Large intestine (tissue), 12 donors: ENCODE measurements at places on chromosomes 1 and 21.

DNA sequence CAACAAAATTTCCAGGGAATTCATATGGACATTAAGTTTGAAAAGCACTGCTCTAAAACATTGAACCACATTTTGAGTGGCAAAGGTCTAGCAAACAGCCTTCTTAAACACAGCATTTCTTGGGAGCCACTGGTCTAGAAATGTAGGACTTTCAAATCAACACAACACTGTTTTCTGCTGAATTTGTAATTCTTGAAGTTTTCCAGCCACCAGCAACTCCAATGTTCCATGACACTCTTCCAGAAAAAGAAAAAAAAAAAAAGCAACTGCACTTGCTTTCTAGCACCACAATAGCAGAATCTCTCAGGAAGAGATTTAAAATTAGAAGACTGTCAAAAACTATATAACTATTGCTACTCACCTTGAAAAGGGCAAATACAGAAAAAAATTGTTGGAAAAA is 4.5 kb downstream of the SYDE2 start:
- no peaks in the 10 kb centered on the region for H3K4me1 ChIP-seq
- no peak overlapping the region for H3K27ac ChIP-seq
- H3K4me3 ChIP-seq: no peak overlapping the region
- H3K36me3 ChIP-seq: no peaks in the 10 kb centered on the region

DNA sequence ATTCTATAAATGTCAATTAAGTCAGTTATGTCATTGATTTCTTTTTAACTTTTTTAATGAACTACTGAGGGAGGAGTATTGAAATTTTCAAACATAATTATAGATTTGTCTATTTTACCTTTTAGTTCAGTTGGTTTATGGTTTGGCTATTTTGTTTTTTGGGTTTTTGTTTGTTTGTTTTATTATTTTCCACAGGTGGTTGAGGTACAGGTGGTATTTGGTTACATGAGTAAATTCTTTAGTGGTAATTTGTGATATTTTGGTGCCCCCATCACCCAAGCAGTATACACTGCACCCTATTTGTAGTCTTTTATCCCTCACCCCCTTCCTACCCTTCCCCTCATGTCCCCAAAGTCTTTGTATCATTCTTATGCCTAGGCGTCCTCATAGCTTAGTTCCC is 9.5 kb downstream of the TDRD5 start:
- H3K4me1 ChIP-seq: no peaks in the 10 kb centered on the region
- H3K36me3 ChIP-seq: no peaks in the 10 kb centered on the region
- no peaks in the 10 kb centered on the region for H3K27me3 ChIP-seq
- no peak overlapping the region for H3K27ac ChIP-seq
- no peak for DNase-seq

- H3K27me3 ChIP-seq: no peaks in the 10 kb centered on the region
- no peak for DNase-seq
- no peak overlapping the region for H3K27ac ChIP-seq
- peaks cover 26% of the 10 kb centered on the region for H3K4me1 ChIP-seq
- no peak overlapping the region for H3K4me3 ChIP-seq
Measured at GRCh38 chr1:1330366-1331067, 563 bp upstream of the TAS1R3 start.

DNA sequence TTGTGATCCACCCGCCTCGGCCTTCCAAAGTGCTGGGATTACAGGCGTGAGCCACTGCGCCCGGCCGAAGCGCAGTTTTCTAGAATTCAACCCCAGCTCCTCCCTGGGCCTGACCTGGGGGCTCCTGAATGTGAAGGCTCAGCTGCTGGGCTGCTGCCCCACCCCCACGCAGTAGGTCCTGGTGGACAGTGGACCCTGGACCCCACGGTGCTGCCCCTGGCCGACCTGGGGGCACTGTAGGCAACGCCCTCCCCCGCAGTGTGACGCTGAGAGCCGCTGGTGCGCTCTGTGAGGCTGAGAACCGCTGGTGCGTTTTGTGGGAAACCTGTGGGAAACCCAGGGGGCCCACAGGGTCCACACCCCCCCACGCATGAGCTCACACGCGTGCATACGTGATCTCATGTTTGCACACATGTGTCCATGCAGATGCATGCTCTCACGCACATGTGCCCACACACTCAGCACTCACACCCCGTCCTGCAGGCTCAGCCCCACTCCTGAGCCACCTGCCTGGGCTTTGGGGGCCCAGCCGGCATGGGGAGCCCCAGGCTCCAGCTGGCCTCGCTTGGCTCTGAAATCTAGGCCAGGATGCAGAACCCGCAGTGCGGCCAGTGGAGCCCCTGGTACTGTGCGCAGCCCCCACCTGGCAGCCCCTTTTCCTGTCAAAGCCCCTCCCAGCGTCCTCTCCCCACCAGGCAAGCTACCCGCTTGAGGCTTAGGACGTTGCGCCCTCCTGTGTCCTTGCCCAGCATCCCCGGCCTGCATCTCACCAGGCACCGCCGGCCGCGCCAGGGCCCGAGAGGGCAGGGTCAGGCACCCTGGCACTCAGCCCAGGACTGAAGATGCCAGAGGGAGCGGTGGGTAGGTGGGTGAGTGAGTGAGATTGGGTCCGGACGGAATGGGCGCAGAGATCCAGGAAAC is 67.7 kb downstream of the COL18A1 start:
- H3K36me3 ChIP-seq: no peaks in the 10 kb centered on the region
- H3K27ac ChIP-seq: no peak overlapping the region
- H3K27me3 ChIP-seq: no peaks in the 10 kb centered on the region
- DNase-seq: no peak
- no peak overlapping the region for H3K4me3 ChIP-seq

DNA sequence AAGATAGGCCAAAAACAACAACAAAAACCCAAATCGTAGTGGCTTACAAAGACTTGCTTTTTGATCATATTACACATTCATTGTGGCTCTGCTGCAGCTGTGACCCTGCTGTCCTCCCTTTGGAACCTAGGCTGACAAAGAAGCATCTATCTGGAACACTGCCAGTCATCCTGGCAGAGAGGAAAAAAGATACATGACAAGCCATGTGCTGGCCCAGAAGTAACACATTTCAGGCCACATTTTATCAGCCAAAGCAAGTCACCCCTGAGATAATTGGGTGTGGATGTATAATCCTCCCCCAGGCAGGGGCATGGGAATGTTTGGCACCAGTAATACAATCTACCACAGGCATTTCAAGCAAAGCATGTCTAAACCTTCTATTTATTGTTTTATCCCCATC is 37.2 kb upstream of the AGO1 start:
- H3K4me1 ChIP-seq: peaks cover 2% of the 10 kb centered on the region
- H3K36me3 ChIP-seq: peaks cover 36% of the 10 kb centered on the region
- H3K4me3 ChIP-seq: no peak overlapping the region
- DNase-seq: no peak
- H3K27me3 ChIP-seq: no peaks in the 10 kb centered on the region

GRCh38 chr1:17521946-17522612 is 17.4 kb upstream of the ARHGEF10L start:
- no peaks in the 10 kb centered on the region for H3K36me3 ChIP-seq
- no peak overlapping the region for H3K4me3 ChIP-seq
- no peak overlapping the region for H3K27ac ChIP-seq
- peaks cover 13% of the 10 kb centered on the region for H3K4me1 ChIP-seq

- no peaks in the 10 kb centered on the region for H3K4me1 ChIP-seq
- DNase-seq: no peak
- H3K27ac ChIP-seq: no peak overlapping the region
- no peaks in the 10 kb centered on the region for H3K36me3 ChIP-seq
- no peaks in the 10 kb centered on the region for H3K27me3 ChIP-seq
- H3K4me3 ChIP-seq: no peak overlapping the region
Measured at GRCh38 chr1:244792188-244792850, 43.1 kb upstream of the COX20 start.

- no peaks in the 10 kb centered on the region for H3K4me1 ChIP-seq
- H3K4me3 ChIP-seq: no peak overlapping the region
- H3K27ac ChIP-seq: no peak overlapping the region
- peak; percentile 20 for DNase-seq
- no peaks in the 10 kb centered on the region for H3K27me3 ChIP-seq
Measured at GRCh38 chr1:221435504-221435904, 306.4 kb downstream of the DUSP10 start.

DNA sequence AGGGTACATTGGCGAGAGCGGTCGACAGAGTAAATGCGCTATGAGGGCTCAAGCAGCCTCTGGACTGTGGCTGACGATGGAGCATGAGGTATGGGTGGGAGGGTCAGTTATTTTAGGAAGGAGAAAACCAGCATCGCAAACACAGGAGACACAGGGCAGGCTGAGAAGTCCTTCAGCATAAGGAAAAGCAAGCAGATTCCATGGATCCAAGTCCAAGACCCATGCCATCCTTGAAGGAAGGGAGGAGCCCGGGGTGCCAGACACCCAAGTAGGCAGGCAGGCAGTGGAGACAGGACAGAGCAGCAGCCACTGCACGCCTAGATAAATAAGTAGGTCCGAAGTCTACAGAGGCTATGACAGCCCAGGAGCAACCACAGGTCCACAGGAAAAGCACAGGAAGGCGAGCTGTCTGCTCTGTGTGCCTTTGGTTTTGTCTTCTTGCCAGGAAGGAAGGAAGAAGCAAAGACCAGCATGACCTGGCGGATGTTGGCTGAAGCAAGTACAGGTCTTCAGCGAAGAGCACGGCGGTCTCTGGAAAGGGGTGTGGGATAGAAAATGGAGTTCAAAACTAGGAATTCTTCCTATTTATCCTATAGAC is 76.4 kb upstream of the SLC45A1 start:
- H3K4me1 ChIP-seq: peaks cover 30% of the 10 kb centered on the region
- H3K4me3 ChIP-seq: no peak overlapping the region
- no peak overlapping the region for H3K27ac ChIP-seq
- peak; percentile 83 for DNase-seq
- no peaks in the 10 kb centered on the region for H3K36me3 ChIP-seq

GRCh38 chr1:226364514-226364899 is 43.4 kb downstream of the PARP1 start:
- H3K36me3 ChIP-seq: peaks cover 86% of the 10 kb centered on the region
- no peak for DNase-seq
- no peaks in the 10 kb centered on the region for H3K27me3 ChIP-seq
- H3K4me1 ChIP-seq: no peaks in the 10 kb centered on the region

GRCh38 chr1:210104103-210104502 is 128.5 kb upstream of the SERTAD4 start:
- no peaks in the 10 kb centered on the region for H3K36me3 ChIP-seq
- no peak for DNase-seq
- no peak overlapping the region for H3K4me3 ChIP-seq
- no peak overlapping the region for H3K27ac ChIP-seq
- H3K4me1 ChIP-seq: no peaks in the 10 kb centered on the region

DNA sequence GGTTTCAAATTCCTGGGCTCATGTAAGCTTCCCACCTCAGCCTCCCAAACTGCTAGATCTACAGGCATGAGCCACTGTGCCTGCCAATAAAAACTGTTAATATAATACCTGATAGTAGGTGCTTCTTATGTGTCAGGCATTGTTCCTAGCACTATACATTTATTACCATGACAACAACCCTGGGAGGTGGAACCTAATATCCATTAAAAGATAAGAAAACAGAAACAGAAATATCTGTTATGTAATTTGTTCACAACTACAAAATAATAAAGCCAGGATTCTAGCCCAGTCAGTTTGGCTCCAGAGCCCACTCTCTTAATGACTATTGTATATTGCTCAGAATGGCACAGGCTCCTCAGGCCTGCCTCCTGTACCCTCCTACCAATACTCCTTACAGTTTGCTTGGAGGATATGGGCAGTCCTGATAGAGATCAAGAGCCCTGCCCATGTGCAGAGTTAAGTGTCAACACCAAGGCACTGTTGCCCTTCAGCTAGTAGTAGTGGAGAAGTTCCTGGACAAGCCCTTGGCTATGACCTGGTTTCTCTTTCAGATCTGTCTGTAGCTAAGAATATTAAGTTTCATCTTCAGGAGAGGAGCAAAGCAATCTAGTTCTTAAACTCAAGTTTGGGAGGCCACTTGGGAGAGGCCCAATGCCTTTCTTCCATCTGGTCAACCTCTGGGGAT is 22.4 kb downstream of the RPL5 start:
- H3K27me3 ChIP-seq: no peaks in the 10 kb centered on the region
- no peak overlapping the region for H3K4me3 ChIP-seq
- peak overlapping the region; percentile 44 for H3K27ac ChIP-seq
- DNase-seq: peak; percentile 71

DNA sequence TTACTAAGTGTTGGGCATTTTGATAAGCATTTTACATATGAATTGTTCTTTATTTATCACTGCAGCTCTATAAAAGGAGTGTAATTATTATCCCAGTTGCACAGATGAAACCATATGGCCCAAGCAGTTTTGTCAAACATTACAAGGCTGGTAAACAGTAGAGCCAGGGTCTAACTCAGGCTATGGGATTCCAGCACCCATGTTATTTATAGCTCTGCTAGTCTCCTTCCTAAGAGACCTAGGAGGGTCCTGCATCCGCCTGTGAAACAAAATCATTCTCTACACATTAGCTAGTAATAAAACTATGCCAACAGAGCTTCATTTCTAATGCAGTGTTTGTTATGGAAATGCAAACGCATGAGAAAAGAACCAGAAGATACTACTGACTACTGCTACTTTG is 58.6 kb downstream of the IL23R start:
- peak; percentile 26 for DNase-seq
- H3K36me3 ChIP-seq: no peaks in the 10 kb centered on the region
- H3K4me1 ChIP-seq: no peaks in the 10 kb centered on the region
- no peak overlapping the region for H3K4me3 ChIP-seq
- H3K27me3 ChIP-seq: no peaks in the 10 kb centered on the region

DNA sequence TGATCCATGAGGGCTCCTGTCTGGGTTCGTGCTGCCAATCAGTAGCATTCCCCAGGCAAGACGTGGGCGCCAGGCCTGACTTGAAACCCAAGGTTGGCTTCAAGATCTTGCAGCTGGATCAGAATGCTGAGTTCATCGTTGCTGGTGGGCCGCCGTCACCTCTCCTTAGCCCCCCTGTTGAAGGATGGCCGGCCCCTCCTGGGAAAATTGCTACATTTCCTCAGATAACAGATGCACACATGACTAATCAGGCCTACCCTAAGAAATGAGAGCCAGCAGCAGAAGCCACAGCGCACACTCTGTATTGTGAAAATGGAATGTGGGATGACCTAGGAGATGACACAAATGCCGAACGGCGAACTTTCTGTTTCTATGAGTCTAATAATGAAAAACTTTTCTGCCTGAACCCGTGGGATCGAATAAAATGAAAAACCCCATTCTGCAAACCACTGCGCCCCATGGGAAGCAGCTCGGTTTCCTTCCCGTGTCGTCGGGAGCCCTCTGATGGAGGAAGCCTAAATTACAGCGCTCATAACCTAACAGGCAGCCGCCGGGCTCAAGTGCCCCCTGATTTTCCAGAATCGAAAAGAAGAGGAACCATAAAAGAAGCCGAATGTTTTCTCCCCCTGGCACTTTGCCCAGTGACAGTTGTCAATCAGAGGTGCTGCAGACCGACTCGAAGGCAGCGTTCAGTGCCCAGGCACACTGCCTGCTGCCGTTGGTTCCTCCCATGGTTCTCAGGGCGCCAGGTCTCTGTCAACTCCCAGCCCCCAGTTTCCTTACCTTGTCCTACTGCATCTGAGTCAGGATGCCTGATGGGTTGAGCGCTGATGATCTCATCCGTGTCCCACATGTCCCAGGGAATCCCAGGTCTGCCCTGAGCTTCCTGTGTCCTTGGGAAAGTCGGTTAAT is 38.2 kb upstream of the H6PD start:
- no peak overlapping the region for H3K27ac ChIP-seq
- peaks cover 46% of the 10 kb centered on the region for H3K27me3 ChIP-seq
- H3K36me3 ChIP-seq: no peaks in the 10 kb centered on the region
- H3K4me3 ChIP-seq: no peak overlapping the region
- DNase-seq: peak; percentile 50
